Amniotic stem cell (primary cell): ENCODE measurements at places on chromosomes 1 and 21.

- no peak for DNase-seq
These were observed 80.4 kb downstream of the KCND3 start for GRCh38 chr1:111909030-111909429.

GRCh38 chr1:200558866-200559459, 61.6 kb downstream of the KIF14 start:
- no peak for DNase-seq

- DNase-seq: no peak
These were observed 28.8 kb downstream of the CFAP74 start for GRCh38 chr1:1974834-1975233.

DNA sequence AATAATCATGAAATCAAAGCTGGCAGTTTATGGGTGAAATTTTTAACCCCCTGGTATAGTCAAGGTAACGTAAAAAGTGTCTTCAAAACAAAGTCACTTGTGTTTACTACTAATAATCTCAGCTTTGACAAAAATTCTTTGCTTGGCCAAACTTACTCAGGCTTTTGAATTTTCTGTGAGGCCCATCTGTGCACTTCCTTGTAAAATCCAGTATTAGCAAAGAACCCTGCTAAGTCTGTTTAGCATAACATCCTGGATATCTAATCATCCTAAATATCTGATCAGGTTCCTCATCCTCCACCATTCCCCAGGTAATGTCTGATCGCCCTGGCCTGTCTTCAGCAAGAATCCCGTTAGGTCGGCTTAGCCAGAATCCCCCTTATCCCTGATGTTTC, 3.0 kb downstream of the LYST start:
- no peak for DNase-seq

DNA sequence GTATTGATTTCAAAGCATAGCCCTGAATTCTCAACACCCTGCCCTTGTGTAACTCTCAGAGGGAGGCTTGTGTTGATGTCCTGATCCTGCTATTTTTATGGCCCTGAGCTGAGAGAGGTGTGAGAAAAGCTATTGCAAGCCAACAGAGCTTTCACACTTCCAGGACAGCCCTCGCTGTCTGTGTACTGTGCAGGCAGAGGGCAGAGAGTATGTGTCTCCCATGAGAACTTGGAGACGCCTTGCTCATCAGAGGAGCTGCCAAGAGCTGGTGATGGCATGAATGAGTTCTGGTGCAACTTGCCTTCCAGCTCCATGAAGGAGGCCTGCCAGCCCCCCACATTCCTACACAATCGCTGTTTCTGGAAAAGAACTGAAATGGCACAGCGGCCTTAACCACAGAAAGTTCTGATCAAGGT, 144.1 kb upstream of the AJAP1 start:
- DNase-seq: no peak

- no peak for DNase-seq
These were observed 45.2 kb downstream of the NENF start for GRCh38 chr1:212477680-212478466.

GRCh38 chr1:56877973-56878372, 23.4 kb downstream of the C8A start:
- no peak for DNase-seq

GRCh38 chr1:185539277-185539943, 194.8 kb upstream of the HMCN1 start:
- DNase-seq: no peak

DNA sequence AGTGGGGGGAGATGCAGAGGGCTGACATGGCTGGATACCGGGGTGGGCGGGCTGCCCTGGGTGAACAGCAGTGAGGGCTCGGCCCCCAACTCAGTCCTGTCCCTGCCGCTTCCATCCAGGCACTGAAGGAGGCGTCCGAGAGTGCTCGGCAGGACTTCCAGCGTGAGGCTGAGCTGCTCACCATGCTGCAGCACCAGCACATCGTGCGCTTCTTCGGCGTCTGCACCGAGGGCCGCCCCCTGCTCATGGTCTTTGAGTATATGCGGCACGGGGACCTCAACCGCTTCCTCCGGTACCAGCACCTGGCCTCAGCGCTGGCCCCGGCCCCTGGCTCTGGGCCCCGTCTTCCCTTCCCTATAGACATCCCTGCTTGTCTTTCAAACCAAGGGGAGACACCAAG, 15.6 kb downstream of the NTRK1 start:
- no peak for DNase-seq

DNA sequence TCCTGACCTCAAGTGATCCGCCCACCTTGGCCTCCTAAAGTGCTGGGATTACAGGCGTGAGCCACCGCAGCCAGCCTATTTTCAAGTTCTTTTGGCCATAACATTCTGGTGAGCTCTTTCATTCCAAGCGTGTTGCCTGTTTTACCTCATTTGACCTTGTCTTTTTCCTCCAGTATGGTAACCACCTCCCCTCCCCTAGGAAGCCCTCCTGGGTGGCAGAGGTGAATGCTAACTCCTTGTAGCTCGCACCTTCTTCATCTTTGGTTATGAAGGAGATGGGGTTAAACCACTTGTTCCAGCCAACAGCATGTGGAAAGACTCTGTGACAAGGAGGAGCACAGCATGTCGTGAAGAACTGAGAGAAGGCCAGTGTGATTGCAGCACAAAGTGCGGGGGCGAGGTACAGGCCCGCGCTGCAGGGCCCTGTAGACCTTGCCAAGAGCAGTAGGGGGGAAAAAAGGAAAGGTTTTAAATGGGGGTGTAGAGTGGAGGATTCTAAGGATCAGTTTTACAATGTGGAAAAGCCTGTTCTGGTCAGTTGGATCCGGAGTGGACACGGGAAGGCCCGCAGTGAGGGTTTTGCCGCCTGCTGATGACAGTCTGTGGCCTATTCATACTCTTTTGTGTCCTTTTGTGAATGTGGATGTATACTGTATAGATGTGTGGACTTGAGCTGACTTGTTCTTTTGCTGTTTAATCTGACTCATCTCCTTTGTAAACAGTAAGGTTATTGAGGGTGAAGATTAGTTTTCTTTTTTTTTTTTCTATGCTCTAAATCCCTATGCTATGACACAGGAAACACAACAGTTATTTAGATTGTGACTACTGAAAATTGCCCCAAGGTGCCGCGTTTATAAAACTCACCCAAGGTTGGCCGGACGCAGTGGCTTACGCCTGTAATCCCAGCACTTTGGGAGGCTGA, 7.5 kb upstream of the ZNF436 start:
- DNase-seq: peak; percentile 40

- DNase-seq: no peak
These were observed 479.8 kb upstream of the VAMP3 start for GRCh38 chr1:7290971-7291970.

GRCh38 chr1:241507189-241507863, 12.2 kb downstream of the FH start:
- DNase-seq: no peak

- no peak for DNase-seq
These were observed 120.6 kb downstream of the PTBP2 start for GRCh38 chr1:96842215-96842614.

- no peak for DNase-seq
These were observed 687.2 kb downstream of the MATN1 start for GRCh38 chr1:30036229-30036547.

GRCh38 chr1:179754041-179754624, 11.0 kb downstream of the FAM163A start:
- DNase-seq: peak; percentile 42

DNA sequence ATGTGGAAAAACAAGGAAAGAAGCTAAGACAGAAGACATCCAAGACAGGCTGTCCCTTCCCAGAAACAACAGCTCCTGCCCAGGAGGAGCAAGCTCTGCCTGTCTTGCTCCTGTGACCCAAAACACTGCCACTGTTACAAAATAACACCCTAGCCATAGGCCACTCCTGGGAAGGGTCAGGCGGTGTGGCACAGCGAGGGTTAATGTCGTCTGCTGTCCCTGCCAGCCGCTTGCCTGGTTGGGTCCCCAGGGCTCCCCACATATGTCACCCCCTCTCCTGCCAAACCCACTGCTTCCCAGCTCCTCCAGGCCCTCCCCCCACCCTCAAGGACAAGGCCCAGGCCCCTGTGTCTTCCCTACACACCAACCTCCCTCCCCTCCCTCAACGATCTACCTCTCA, 3.9 kb upstream of the NHLH1 start:
- DNase-seq: no peak

GRCh38 chr21:42471716-42472330, 24.2 kb downstream of the RSPH1 start:
- no peak for DNase-seq

GRCh38 chr1:154975409-154976059, 1.1 kb downstream of the CKS1B start:
- DNase-seq: no peak

DNA sequence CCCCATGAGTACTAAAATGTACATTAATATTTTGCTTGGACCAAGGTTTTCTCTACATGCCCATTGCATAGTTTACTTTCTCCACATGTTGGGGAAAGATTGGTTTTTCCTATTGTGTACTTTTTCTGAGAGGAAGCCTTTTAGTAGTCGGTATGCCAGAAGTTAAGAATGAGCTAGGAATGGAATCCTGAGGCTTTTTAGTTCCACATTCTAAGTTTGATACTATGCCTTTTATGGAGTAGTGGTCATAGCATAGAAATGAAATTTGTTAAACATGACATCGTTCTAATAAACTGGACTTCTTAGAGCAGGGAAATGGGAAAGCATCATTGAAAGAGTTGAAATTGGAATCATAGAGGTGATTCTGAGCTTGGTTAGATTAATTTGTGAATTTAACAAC, 64.3 kb downstream of the BCL9 start:
- no peak for DNase-seq

- DNase-seq: no peak
These were observed 3.7 kb downstream of the RGSL1 start for GRCh38 chr1:182453631-182454030.

GRCh38 chr1:233530665-233531386, 83.1 kb upstream of the KCNK1 start:
- DNase-seq: no peak

DNA sequence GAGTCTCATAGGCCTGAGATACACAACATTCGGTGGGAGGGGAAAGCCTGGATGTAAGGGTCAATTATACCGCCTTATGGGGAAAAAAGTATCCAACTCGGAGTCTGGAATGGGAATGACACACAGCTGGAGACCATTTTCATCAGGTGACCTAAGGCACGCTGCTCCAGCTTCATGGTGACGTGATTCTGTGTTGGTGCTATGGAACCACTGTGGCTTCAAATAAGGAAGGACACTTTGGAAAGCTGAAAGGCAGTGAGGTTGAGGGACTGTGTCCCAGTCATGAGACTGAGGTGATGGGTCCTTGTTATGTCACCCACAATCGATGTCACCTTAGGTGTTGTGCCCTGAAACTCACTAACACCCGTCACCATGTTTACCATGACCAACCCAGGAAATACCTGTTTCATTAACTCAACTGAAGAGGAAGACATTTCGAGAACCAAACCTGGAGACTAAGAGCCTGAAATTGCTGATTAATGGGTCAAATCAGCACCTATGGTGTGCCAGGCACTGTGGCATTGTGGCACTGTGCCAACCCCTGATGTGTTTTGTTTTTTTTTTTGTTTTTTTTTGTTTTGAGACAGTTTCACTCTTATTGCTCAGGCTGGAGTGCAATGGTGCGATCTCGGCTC, 54.5 kb downstream of the IRF2BP2 start:
- no peak for DNase-seq

DNA sequence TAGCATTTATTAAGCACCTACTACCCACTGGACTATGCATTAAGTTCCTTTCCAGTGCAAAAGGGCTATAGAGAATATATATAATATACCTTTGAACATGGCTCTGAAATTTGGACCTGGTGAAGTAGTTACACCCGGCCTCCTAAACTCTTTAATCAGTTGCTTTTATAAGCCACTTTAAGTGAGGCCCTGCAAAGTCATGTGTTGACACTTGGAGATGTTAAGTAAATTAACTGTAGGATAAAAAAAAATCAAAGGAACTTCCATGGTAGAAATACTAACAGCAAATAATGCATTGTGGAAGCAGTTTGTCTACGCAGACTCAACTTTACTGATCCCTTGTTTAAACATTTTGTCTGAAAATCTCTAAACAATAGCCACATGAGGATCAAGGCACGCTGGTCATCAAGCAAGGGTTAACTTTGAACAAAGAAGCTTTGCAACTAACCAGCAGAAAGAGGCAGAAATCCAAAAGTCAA, 283.9 kb downstream of the VAV3 start:
- DNase-seq: no peak

- DNase-seq: no peak
These were observed 15.6 kb upstream of the ZNF669 start for GRCh38 chr1:247119600-247120407.

DNA sequence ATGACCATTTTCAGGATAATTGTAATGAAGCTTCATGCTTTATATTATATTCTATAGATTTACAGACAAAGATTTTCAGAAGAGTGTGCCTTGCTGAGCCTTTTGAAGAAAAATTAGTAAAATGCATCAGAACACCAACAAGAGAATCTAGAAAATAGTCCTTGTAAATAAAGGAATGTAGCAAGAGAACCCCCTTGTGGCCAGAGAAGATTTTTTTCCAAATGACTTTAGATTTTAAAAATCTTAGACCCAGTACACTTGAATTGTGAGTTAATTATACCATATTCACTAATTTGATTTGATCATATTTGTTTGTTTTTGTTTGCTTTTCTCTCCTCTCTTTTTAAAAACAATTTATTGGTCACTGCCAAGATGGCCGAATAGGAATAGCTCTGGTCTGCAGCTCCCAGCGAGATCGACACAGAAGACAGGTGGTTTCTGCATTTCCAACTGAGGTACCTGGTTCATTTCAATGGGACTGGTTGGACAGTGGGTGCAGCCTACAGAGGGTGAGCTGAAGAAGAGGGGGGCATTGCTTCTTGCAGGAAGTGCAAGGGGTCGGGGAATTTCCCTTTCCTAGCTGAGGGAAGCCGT, 12.8 kb upstream of the IFI44L start:
- DNase-seq: no peak

GRCh38 chr1:10733474-10734366, 62.7 kb downstream of the CASZ1 start:
- DNase-seq: no peak

DNA sequence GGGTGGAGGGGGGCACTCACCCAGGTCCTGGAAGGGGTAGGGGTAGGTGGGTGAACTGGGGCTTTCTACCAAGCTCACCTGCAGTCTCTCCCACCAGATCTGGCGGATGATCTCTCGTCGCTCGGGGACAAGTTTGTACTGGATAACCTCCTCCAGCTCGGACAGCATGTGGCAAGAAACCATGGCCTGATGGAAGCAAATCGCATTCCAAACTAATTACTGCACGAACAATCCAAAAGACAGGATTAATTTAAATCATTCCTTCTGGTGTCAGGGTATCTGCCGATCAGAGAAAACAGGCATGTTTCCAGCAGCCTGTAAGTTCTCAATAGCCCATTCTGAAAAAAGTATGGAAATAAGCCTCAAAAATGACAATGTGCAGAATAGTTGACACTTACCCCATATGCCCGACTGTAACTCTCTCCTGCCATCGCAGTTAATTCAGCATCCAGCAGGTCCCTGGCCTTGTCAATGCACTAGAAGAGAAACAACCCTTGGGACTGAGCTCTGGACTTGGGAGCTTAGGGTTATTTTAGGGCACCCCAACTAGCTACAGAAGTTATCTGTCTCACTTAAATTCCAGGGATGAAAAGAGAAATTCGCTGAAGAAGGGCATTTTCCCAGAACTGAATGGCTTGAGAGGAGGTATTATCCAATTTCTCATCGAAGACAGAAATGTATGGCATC, 44.4 kb upstream of the ANGPTL7 start:
- DNase-seq: no peak
